ENCODE measurements at places on chromosomes 7 and 10. TPM values are rescaled to one million over a fixed set of nuclear protein-coding genes. Genes with fewer than 3 reads are reported as not detected.

RASSF4 gene
- 26.0 TPM for polyA plus RNA-seq

C7orf57 gene
- 0.28 TPM for polyA plus RNA-seq

CD36 gene
- 84.9 TPM for polyA plus RNA-seq

CYP26C1 gene
- polyA plus RNA-seq = not detected
